ENCODE measurements at places on chromosomes 1 and 21. TPM values are rescaled to one million over a fixed set of nuclear protein-coding genes. Genes with fewer than 3 reads are reported as not detected.

Gene MAP10
- total RNA-seq: 3.6 TPM

Gene ARHGEF2
- 222 TPM for total RNA-seq

Gene ZNF593OS
- total RNA-seq: 4.2 TPM

Gene QSOX1
- 46.1 TPM for total RNA-seq

Gene LCE1B
- total RNA-seq: not detected

Gene PCSK9
- total RNA-seq: 2.1 TPM

Gene KIAA0040
- total RNA-seq: not detected

Gene GJA9
- not detected for total RNA-seq

Gene FAM78B
- 66.0 TPM for total RNA-seq

DNA sequence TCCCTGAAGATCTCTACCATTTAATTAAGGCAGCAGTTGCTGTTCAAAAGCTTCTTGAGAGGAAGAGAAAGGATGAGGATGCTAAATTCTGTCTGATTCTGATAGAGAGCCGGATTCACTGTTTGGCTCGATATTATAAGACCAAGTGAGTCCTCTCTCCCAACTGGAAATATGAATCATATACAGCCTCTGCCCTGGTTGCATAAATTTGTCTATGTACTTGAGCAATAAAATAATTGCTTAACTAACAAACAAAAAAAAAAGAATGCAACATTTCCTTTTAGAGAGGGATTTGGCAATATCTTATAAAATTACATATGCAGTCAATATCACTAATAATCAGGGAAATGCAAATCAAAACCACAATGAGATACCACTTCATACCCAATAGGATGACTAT, 26.8 kb downstream of the ALDH9A1 start:
- no peak for DNase-seq

GRCh38 chr1:87127581-87127980, 201.1 kb upstream of the LMO4 start:
- DNase-seq: no peak

GRCh38 chr1:245516284-245516759, 361.5 kb downstream of the KIF26B start:
- DNase-seq: no peak

DNA sequence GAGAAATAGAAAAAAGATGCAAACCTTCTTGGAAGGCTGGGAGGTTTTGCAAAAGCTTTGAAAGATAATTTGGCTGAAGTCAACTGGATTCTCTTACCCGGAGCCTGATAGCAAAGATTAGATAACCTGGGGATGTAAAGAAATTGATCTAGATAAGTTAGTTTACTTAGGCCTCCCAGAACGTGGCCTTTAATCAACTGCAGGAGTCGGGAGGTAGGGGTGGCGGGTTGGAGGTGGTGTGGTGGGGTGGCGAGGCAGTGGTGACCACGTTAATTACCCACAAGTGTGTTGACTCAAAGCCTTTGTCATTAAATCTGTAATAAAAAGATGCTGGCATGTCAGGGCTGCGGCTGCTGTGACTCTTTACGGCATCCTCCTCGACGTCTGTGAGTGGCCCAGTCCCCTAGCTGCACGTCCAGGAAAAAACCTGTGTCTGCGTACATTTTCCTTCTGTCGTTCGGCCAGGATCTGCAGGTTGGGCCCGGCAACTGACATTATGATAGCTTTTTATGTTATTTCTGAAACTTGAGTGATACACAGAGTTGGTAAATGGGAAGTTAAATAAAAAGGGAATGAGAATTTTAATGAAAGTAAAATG, 51.1 kb upstream of the B3GALT2 start:
- DNase-seq: no peak

DNA sequence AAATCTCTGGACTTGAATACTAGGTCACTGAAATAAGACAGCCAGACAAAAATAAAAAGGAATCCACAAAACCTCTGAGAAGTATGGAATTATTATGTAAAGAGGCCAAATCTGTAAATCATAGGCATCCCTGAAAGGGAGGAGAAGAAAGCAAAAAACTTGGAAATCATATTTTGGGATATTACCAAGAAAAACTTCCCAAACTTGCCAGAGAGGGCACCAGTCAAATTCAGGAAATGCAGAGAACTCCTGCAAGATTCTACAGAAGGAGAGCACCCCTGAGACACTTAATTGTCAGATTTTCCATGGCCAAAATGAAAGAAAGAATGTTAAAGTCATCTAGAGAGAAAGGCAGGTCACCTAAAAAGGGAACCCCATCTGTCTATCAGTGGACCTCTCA, 862.3 kb upstream of the PRMT6 start:
- DNase-seq: no peak

GRCh38 chr1:20137604-20138003, 1.5 kb upstream of the PLA2G2F start:
- no peak for DNase-seq

- DNase-seq: no peak
Observed at GRCh38 chr21:36202726-36203602, 46.3 kb downstream of the DOP1B start.

- DNase-seq: no peak
Observed at GRCh38 chr1:185894791-185895190, 160.6 kb downstream of the HMCN1 start.

GRCh38 chr1:19405761-19406487, 79.4 kb downstream of the CAPZB start:
- peak; percentile 84 for DNase-seq

- no peak for DNase-seq
Observed at GRCh38 chr1:50605186-50605875, 182.1 kb upstream of the DMRTA2 start.

DNA sequence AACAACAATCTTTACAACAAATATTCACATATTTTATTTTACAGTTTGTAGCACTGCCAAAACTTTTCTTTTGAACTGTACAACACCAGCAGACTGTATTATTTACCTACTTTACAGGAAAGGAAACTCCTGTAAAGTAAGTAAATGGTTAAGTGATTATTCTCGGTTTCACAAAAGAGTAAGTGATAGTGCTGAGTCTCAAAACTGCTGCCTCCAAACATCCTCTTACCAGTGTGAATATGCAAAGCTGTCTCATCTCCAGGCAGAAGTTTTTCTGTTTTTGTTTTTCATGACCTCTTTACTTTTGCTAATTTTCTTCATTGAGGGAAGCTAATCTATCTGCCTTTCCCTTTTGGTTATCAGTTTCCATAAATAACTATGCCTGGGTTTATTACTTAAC, 286.7 kb downstream of the SRGAP2C start:
- DNase-seq: no peak

DNA sequence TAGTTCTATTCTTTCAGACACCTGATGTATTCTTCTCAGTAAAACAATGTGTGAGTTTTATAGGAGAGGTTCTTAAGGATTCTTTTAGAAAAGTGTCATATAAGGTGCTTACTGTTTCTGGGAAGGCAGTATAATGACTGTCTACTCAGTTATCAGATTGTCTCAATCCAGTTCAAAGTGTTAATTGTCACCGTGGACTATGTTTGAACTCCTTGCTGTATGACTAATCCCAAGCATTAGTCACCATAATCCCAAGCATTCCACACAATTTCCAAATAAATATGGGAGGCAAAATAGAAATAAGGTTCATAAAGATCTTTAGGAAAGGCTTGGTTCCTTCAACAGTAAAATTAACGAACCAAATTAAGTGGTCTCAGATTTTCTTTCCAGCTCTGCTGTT, 342.1 kb upstream of the NR5A2 start:
- DNase-seq: no peak

DNA sequence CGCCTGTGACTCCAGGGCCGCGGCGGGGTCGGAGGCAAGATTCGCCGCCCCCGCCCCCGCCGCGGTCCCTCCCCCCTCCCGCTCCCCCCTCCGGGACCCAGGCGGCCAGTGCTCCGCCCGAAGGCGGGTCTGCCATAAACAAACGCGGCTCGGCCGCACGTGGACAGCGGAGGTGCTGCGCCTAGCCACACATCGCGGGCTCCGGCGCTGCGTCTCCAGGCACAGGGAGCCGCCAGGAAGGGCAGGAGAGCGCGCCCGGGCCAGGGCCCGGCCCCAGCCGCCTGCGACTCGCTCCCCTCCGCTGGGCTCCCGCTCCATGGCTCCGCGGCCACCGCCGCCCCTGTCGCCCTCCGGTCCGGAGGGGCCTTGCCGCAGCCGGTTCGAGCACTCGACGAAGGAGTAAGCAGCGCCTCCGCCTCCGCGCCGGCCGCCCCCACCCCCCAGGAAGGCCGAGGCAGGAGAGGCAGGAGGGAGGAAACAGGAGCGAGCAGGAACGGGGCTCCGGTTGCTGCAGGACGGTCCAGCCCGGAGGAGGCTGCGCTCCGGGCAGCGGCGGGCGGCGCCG, at the start of gene SIM2:
Gene SIM2, plus strand, starts transcription at position 135 of the 565 bp plus-strand sequence. CDS start 632 bp downstream, outside the sequence.
- peak; percentile 66 for DNase-seq

DNA sequence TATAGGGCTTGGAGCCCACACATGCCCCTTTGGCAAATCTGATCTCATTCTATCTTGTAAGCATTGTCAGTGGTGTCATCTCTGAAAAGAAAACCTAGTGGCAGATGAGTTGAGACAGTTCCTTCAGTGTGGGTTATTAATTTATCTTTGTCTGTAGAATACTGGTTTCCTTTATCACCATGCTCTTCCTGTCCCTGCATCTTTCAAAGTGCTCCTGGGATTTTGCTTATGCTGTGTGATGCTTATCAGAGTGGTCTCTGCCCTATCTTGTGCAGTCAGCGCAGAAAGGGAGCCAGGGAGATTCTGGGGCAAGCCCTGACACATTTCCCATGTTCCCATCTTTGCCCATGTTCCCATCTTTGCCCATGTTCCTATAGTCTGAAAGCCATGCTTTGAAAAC, 402.9 kb downstream of the RWDD3 start:
- no peak for DNase-seq

- DNase-seq: no peak
Observed at GRCh38 chr1:89451011-89451410, 73.6 kb upstream of the LRRC8B start.

DNA sequence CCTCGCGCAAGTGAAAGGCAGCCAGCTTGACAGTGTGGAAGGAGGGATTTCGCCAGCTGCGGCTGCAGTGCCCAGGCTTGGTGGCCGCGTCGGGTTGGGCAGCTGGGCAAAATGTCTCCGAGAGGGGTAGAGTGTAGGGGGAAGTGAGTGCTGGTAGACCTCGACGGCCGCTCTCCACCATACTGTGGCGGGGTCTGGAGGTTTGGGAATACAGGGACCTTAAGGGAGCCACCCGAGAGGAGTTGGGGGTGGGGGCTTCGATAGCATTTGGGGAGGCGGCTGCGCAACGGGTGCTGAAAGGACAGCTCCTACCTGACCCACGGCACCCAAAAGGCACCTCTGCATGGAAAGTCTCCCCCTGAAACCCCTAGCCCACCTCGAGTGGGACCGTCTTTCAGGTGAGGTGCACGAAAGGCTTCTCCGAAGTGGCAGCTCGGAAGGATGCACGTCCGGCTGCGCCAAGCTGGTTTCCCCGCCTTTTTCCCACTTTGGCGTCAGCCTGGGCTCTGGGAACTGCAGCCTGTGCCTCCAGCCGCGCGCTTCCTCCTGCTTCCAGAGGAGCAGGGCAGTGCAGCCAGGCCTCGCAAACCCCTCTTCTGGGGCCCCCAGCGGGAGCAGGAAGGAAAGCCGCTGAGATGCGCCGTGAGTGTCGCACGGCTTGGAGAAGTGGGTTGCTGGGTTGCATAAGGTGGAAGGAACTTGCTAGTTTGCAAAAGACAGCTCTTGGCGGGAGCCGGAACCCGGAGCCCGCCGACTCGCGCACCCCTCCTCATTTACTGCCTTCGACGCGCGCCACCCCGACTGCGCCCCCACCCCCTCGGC, 531 bp upstream of the HMGN2 start:
- peak; percentile 76 for DNase-seq

DNA sequence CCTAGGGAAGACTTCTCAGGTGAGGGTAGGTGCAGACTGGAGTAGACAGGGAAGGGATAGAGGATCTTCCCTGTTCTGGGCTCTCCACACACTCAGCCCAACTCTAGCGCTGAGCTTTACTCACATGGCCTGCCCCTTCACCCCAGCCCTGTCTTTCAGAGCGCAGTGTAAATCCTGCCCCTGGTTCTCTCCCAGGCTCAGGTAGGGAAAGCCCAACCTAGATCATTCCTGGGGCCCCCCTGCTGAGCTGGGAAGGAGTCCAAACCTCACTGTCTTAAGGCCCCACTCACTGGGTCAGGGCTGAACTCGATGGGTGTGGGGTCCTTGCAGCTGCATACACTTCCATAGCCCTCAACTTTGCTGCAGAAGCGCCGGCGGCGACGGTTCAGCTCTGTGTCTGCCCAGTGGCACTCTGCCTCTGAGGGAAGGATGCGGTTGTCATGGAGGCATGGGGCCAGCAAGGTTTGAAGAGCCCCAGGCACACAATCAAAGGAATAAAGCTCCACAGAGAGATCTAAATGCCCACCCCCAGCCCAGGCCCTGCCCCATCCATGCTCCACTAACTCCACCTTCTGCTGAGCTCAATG, 4.2 kb downstream of the POMGNT1 start:
- DNase-seq: no peak

DNA sequence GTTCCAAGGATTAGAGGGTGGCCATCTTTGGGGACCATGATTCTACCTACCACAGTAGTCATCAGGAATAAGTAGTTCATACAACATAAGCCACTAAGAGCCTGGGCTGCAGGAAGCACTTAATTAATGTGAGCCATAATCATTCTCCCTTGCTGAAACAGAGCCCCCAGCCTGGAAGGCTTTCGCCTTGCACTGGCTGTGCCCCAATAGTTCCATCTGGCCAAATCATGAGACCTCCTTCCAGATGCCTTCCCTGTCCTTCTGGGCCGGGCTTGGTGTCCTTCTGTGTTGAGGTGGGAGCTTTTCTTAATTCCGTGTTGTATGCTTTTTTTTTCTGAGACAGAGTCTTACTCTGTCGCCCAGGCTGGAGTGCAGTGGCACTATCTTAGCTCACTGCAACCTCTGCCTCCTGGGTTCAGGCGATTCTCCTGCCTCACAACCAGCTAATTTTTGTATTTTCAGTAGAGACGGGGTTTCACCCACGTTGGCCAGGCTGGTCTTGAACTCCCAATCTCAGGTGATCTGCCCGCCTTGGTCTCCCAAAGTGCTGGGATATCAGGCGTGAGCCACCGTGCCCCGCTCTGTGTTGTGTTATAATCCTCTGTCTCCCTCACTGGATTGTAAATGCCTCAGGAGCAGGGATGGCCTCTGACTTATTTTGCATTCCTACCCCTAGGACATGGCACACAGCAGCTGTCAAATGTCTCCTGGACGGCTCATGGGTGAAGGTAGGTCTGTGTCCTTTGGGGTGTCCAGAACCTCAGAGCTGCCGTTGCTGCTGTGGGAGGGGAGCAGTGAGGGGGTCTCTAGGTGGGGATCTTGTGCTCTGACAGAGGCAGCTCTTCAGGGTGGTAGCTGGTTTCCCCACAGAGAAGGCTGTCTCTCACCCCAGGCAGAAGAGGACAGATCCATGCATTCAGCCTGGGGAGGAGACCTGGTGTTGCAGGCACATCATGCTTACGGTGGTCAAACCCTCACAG, 10.1 kb downstream of the GNG4 start:
- DNase-seq: no peak

GRCh38 chr21:44713130-44713529, 1.8 kb upstream of the TSPEAR start:
- no peak for DNase-seq

DNA sequence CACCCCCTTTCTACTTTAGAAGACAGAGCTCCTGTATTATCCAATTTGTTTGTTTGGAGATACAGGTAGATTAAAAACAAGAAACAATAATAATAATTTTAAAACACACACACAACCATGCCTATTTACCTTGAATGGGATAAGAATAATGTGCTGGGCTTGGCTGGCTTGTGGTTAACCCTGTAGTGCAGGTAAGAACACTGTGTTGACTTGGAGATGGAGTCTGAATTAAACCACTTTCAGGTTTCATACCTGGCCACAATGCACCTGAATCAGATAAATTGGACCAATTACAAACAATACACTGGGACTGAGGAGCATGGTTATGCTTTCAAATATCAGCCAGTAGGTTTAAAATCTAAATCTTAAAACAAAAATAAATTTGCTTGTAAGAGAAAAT, 60.8 kb downstream of the EYA3 start:
- DNase-seq: no peak

- DNase-seq: no peak
Observed at GRCh38 chr1:7224081-7224534, 438.9 kb downstream of the CAMTA1 start.

Data from glutamatergic neuron (in vitro differentiated cells).